Left lobe of liver (tissue), 2 donors: ENCODE measurements at places on chromosomes 4 and X.

- DNase-seq: peak; percentile 44
Observed at GRCh38 chrX:36963852-36964251, 44.3 kb upstream of the FAM47C start.

GRCh38 chr4:73018595-73018994, 50.9 kb downstream of the COX18 start:
- DNase-seq: no peak

DNA sequence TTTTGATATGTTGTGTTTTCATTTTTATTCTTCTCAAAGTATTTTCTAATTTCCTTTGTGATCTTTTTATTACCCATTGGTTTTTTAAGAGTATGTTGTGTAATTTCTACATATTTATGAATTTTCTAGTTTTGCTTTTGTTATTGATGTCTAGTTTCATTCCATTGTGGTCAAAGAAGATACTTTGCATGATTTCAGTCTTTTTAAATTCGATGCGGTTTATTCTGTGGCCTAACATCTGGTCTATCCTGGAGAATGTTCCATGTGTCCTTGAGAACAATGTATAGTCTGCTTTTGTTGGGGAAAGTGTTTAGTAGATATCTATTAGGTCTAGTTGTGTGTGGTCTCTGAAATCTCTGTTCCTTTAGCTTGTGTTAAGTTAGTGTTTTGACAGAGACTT, 46.2 kb downstream of the PPEF1 start:
- DNase-seq: no peak

- DNase-seq: no peak
Observed at GRCh38 chr4:5465956-5466355, 242.4 kb downstream of the EVC2 start.

- no peak for DNase-seq
Observed at GRCh38 chrX:3526731-3527130, 180.3 kb upstream of the MXRA5 start.
